NCI-H2081 (cell line): ENCODE measurements at places on chromosomes 12 and 14.
A peak's percentile ranks its signal among the peaks of the same experiment; 100 is the strongest.

GRCh38 chr12:115341442-115341841, 657.5 kb upstream of the TBX3 start:
- DNase-seq = no peak

- DNase-seq = no peak
Measured at GRCh38 chr14:45361727-45362126, 108.7 kb upstream of the MIS18BP1 start.

DNA sequence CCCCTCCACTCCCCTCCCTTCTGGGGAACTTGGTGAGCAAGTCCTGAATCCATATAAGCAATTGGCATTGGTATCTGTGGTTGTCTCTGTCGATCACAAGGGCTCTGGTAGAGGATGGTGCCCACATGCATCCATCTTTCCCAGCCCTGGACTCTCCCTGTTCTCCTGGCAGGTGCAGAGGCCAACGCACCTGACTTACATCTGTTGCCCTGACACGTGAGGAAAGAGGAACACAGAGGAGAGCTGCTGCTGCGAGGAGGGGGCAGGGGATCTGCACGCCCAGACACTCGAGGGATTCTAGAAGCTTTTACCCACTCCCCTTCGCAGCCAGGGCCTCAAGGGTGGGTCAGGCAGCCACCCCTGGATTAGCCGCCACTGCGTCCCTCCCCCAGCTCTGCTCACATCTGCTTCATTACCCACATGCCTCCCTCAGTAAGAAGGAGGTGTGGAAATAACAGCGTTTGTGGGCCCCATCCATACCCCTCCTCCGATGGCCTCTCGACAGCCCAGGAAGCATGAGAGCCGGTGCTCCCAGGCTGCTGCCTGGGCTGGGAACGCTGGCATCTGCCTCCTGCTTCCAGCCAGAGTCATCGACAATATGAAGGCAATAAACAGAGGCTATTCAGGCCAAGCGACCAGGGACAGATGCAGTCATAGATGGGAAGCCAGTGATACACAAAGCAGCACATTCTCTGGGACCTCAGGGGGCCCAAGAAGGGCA, 56.5 kb downstream of the KDM2B start:
- DNase-seq = no peak

- DNase-seq = no peak
Measured at GRCh38 chr14:99656171-99656570, 11.2 kb downstream of the HHIPL1 start.

GRCh38 chr14:85441909-85442643, 87.9 kb upstream of the FLRT2 start:
- DNase-seq = no peak

DNA sequence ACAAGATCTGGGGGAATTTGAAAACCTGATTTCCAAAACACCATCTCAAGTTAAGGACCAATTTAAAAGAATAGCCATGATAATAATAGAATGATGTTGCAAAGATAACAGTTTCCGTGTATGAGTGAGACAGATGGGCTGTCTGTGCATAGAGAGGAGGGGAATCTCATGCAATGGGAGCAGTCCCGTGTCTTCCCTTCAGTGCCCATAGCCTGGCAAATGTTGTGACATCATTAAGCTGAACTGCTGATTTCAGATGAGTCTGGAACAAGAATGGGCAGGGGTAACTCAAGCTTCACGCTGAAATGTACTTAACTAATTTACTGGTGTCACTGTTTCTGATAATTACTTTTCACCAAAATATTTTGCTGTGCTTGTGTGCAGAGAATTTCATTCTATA, 454.0 kb downstream of the FOXG1 start:
- peak; percentile 22 for DNase-seq

DNA sequence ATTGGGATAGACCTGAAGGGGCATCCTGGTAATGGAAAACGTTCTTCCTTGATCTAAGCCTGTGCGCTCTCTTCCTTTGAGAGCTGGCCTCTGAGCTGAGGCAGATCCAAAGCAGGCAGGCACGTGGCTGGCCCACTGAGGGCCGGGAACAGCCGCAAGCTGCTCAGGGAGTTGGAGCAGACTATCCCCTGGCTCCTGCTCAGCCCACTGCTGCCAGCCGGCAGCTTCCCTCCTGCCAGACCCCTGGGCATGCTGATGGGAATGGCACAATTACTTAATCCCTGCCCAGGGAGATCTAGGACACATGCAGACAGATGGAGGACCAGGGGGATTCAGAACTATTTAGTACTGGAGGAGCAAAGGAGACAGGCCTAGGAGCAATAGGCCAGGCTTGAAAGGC, 14.4 kb downstream of the NEUROD4 start:
- DNase-seq = no peak

- peak; percentile 47 for DNase-seq
Measured at GRCh38 chr14:37903343-37904191, 304.1 kb upstream of the SSTR1 start.

GRCh38 chr12:113766131-113766878, 199.8 kb downstream of the RBM19 start:
- no peak for DNase-seq

DNA sequence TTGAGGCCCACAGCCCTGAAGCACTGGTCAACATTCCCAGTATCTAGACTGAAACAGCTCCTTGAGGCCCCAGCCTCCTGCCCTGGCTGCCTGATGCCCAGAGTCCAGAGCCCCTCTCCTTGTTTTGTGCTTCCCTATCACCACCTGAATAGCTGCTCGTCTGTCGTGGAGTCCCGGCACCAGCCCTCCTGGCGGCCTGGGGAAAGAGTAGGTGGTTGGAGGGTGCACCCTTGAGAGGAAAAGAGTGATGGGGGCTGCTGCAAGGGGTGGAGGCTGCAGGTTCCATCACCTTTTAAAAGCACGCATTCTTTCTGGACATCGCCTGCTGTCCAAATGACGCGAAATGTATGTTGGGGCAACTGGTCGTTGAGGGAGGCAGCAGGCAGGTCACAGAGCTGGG, 3.2 kb downstream of the RABGGTA start:
- no peak for DNase-seq

GRCh38 chr14:67490196-67490595, 1.7 kb upstream of the TMEM229B start:
- DNase-seq = no peak

DNA sequence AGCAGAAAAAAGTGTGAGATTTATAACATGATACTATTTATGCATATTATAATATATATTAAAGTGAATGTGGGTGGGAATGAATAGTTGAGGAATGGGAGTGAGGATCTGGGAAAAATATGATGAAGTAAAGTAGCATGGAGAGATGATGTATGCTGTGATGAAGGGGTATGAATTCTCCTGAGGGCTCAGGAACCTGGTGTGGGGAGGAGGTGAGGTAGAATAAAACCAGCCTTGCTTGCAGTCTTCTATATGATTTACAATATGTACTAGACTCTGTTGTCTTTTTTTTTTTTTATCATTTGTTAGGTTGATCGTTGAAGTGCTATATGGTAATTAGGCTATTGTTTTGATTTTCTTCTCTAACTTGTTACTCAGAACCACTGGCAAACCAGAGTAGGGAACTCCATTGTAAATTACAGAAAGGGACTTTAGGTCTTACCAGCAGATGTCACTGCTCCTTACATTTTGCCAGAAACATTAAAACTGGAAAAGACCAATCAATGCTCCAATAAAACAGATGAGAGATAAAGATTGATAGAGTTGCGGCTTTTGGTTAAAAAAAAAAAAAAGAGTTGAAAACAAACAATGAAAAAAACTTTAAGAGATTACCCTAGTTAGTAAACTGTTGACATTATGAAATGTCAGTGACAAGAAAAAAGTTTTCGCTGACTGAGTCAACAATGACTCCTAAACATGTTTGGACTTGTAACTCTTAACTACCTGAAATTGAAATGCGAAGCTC, 39.9 kb downstream of the ATL1 start:
- DNase-seq = peak; percentile 34

GRCh38 chr14:23183479-23183878, at the start of gene SLC7A8:
Gene SLC7A8, minus strand, starts transcription at chr14:23183660. Its CDS starts 746 bp downstream, at chr14:23182914.
- DNase-seq = no peak

GRCh38 chr12:6765634-6766581, at the start of gene PTMS:
Gene PTMS, plus strand, starts transcription at chr12:6766363. Its CDS starts 343 bp downstream, at chr12:6766706.
- DNase-seq = peak; percentile 96

GRCh38 chr12:132610051-132610759, at the start of gene LRCOL1:
Gene LRCOL1, minus strand, starts transcription at chr12:132610582. Its CDS starts 4,331 bp downstream, at chr12:132606251.
- no peak for DNase-seq

DNA sequence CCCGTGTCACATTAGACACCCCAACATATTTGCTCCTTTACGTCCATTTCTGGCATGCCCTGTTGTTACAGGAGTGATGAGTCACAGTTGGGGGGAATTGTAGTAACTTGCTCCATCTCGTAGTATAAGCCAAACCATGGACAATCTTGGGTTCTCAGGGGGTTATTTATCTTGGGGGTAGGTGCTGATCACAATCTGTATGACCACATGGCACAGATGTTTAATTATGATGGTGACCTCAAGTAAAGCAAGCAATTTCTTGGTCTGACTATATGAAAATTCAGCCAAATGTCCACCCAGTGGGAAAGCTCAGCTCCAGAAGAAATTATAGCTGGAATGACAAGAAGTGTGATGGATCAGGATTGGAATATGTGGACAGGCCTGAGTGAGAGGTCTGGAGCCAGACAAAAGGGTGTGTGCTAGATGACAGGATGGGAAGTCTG, 32.1 kb upstream of the STON2 start:
- no peak for DNase-seq

- no peak for DNase-seq
Measured at GRCh38 chr12:60693019-60693626, 1097.3 kb downstream of the SLC16A7 start.

DNA sequence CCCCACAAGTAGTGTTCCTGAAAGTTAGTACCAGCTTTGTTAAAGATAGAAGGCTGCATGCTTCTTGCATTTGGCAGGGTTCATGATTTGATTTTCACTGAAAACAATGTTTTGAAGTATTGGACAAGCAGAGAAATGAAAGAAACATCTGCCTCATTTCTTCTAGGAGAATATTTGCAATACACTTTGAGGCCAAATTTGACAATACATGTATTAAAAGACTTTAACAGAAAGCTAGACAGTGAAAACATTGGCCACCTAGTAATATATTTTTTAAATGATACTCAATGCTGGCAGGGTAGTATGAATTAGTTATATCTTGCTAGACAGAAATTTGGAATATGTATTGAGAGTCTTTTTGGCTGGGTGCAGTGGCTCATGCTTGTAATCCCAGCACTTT, 68.5 kb downstream of the GCH1 start:
- DNase-seq = no peak

DNA sequence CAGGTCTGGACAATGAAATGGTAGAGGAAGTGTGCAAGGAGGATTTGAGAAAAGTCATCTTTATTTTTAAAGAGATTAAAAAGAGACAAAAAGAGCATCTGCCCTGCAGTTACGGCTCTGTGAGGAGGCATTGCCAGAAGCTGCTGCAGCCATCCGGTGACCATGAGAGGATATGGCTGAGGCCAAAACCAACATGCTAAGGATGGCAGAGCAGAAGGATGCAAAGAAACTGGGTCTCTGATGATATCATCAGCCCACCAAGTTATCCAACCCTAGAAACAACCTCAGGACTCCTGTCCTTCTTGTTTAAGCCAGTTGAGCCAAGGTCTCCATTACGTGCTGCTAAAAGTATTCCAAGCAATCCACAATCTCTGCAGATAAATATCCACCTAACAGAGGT, 48.0 kb upstream of the CCND2 start:
- DNase-seq = no peak

DNA sequence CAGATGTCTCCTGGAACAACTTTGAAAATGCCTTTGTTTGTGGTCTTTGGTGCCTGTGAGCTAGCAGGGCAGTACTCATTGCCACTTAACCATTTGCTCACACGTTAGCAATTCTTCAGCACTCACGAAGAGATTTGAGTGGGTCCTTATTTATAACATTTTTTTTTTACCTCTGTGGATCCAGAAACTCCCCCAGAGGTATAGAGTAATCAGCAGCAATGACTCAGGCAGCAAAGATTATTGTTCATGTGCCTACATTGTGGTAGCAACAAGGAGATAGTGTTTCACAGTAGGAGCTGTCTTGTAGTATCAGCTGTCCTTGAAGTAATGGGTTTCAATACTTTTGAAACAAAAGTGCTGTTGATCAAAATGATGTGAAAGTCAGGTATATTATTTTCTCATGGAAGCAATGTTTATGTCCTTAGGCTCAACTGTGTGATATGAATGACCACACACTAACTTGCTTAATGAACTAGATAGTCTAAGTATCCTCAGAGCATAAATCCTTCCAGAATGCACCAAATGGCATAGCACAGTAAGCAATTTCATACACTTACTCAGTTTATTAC, 304.1 kb downstream of the EGLN3 start:
- no peak for DNase-seq

- no peak for DNase-seq
Measured at GRCh38 chr14:22579236-22579635, 9.8 kb downstream of the DAD1 start.

GRCh38 chr12:50747817-50748216, 16.1 kb upstream of the ATF1 start:
- no peak for DNase-seq

DNA sequence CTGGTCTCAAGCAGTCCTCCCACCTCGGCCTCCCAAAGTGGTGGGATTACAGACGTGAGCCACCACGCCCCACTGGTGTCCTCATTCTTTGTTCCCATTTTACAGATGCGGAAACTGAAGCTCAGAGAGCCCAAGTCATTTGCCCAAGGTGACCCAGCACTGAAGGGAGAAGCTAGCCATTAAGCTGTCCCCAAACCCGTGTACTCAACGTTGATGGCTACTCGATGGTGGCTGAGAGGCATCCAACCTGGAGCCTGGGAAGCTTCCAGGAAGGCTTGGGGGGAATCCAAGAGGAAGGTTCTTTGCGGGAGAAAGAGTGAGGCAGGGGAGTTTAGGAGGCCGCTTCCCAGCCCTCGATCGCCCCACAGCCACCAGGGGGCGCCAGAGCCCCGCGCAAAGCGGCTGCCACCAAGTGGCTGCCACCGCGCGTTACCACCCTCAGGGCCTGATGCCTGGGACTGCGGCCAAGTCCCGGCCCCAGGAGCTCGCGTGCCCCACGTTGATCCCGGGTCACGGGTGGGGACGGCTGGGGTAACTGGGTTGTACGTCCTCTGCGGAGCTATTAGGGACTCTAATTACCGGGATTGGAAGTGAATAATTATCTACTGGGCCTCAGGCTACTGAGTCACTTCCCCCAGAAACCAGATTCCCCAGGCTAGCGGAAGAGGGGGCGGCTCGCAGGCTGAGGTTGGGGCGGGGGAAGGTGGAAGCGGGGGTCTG, 8.8 kb upstream of the SH2B3 start:
- peak; percentile 80 for DNase-seq

GRCh38 chr12:105205322-105206048, 30.5 kb downstream of the APPL2 start:
- DNase-seq = peak; percentile 55

GRCh38 chr14:99755068-99755405, 38.2 kb upstream of the EML1 start:
- DNase-seq = no peak

DNA sequence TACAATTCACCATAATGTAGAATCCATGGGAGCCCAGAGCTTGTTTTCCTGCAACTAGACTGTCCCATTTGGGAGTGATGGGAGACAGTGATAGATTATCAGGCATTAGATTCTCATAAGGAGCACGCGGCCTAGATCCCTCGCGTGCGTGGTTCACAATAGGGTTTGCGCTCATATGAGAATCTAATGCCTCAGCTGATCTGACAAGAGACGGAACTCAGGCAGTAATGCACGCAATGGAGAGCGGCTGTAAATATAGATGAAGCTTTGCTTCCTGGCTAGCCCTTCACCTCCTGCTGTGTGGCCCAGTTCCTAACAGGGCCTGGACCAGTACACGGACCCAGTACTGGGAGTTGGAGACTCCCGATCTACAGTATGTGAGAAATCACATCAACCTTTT, 126.7 kb downstream of the FBXL14 start:
- no peak for DNase-seq

GRCh38 chr12:53076461-53076860, 2.7 kb downstream of the SPRYD3 start:
- no peak for DNase-seq
